ENCODE measurements at places on chromosomes 6 and 20. TPM values are rescaled to one million over a fixed set of nuclear protein-coding genes. Genes with fewer than 3 reads are reported as not detected.

The LPA gene
- total RNA-seq, result not detected

The NKAIN2 gene
- total RNA-seq, result 0.83 TPM

- H3K27me3 ChIP-seq, result no peaks in the 10 kb centered on the region
- H3K4me3 ChIP-seq, result no peak overlapping the region
- H3K36me3 ChIP-seq, result no peaks in the 10 kb centered on the region
- peak overlapping the region; percentile 14 for H3K27ac ChIP-seq
These were observed 354.2 kb downstream of the GRIK2 start for GRCh38 chr6:101747716-101748115.

DNA sequence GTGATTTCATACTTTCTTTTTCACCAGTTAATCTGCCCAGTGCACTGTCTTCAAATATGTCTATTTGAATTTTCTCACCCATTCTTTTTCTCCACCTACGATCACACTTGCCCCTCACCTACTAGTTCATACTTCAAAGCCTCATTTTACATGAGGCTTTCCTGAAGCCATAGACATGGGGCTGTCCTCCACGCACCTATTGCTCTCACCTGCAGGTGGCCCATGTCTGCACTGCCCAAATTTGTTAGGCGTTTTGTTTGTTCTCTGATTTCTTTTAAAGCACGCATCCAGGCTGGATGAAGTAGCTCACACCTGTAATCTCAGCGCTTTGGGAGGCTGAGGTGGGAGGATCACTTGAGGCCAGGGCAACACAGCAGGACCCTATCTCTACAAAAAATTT lies 106.8 kb upstream of the RIPOR2 start:
- no peak overlapping the region for H3K27ac ChIP-seq
- no peak for DNase-seq
- H3K4me3 ChIP-seq, result no peak overlapping the region
- no peaks in the 10 kb centered on the region for H3K4me1 ChIP-seq
- H3K36me3 ChIP-seq, result no peaks in the 10 kb centered on the region

GRCh38 chr6:126030045-126030444 lies 43.7 kb downstream of the TRMT11 start:
- DNase-seq, result no peak
- H3K4me3 ChIP-seq, result no peak overlapping the region
- peaks cover 46% of the 10 kb centered on the region for H3K36me3 ChIP-seq
- peaks cover 6% of the 10 kb centered on the region for H3K4me1 ChIP-seq
- no peak overlapping the region for H3K27ac ChIP-seq
